KBM-7 (cell line): ENCODE measurements at places on chromosomes 3 and 15.

DNA sequence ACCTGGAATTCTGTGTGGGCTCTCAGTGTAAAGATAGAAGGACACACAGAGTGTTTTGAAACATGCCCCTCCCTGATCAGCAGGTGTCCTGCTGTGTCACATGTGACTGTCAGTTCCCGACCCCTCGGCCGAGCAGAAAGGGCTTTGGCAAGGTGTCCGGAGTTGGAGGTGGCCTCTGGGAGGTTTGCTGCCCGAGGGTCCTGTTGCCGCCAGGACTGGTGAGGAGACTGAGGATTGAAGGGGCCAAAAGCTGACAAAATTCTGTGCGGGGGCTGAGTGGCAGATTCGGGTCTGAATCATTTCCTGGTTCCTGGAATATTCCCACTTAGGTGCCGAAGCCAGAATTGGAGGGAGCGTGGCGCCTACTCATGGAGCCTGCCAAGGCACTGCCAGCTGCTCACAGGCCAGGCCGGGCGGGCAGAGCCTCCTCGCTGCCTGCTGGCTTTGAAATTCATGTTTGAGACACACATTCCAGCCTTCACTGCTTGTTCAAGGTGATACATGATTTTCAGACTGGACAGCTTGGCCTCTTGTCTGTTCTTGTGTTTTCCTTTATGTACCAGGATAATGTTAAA is 83.8 kb downstream of the APBA2 start:
- no peak for DNase-seq

GRCh38 chr3:172929451-172929850 is 178.9 kb downstream of the ECT2 start:
- no peak for DNase-seq

DNA sequence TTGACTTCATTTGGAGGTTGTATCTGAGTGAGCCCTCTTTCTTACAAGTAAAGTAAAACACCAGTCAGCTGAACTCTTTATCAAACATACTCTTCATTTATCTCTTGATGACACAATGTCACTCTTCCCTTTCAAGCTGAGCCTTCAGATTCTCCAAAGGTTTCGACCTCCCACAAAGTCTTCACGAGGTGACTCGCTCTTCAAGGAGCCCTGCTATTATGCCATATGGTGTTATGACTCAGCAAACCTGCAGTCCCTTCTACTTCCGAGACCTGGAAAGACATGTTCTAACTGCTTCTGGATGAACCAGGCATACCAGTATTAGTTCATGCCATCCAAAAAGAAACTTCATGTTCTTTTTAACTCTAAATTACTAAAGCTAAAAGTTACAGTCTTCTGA is 23.1 kb downstream of the AADAC start:
- DNase-seq = peak; percentile 79

GRCh38 chr3:95460274-95460673 is 1354.1 kb upstream of the EPHA6 start:
- DNase-seq = no peak

GRCh38 chr15:68300115-68300940 is 22.8 kb downstream of the FEM1B start:
- DNase-seq = no peak
